ENCODE measurements at places on chromosomes 12 and 14.

DNA sequence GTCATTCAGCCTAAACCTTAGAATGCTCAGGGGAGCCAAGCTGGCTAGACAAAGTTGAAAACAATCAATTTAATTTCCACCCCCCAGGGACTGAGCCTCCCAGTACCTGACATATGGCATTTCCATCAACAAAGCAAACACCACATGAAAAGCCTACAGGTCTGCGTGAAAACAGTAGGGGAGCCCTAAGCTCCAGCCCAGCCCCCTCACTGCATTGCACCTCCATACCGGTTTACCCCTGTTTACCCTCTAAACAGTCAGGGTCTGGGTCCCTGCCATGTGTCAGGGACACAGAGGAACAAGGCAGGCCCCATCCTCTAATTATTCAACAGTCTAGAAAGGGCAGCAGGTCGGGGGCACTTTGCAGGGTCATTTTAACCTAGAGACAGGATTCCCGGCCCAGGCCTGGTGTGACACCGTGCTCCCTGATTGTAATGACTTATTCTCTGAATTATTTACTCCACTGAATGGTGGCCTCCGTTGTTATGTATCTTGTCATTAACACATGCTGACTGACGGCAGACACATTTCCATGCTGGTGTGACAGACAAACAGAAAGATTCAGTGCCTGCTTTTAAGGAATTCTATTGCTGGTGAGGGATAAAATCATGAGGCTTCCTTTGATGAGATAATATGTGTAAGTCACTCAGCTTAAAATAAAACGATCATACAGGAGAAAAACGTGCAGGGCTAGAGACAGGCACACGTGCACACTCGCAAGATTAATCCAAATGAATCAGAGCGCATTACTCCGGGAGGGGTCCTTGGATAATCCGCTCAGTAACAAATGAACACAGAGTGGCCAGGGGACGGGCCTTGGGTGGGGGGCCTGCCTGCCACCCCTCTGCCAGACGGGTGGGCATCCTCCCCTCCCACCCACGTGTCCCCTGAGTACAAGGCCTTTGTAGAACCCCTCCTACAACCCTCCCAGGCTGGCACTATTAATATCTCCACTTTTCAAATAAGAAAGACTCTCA is 23.2 kb downstream of the CCDC88C start:
- no peak for DNase-seq

GRCh38 chr12:105409279-105409678 is 78.8 kb downstream of the C12orf75 start:
- no peak for DNase-seq

GRCh38 chr12:111406474-111407376 is 1.0 kb downstream of the SH2B3 start:
- no peak for DNase-seq

- no peak for DNase-seq
Measured at GRCh38 chr12:132204063-132204792, 60.0 kb downstream of the NOC4L start.

- no peak for DNase-seq
Measured at GRCh38 chr12:30877105-30877875, 49.3 kb upstream of the TSPAN11 start.

DNA sequence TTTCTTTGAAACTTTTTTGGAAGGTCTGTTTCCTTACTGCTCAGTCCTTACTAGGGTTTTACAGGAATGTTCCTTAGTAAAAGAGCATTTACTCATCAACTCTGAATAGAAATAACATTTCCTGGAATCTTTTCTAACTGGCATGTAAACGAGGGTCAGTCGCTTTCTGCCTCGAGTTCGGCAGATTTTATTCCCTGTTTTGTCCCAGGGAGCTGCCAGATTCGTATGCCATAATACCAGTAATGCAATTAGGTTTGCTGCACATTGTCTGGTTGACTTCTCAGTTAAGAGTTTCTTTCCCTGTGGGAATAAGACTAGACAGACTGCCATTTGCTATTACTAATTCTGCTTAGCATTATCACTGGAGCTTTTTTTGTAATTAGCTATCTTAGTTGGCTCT is 91.9 kb downstream of the VRK1 start:
- DNase-seq = no peak

DNA sequence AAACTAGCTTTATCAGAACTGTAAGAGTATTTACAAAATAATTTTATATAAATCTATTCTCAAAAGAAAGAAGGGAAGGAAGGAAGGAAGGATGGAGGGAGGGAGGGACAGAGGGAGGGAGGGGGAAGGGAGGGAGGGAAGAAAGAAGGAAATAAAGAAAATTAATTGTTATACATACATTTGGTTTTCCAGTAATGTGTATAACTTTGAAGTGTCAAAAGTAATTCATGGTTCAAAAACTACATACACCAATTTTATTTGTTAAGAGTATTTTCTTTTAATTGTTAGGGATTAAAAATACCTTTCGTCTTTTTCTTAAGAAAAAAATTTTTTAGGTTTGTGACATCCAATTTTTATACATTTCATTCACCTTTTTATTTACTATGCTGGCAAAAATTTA is 17.5 kb upstream of the KCNC2 start:
- DNase-seq = no peak

DNA sequence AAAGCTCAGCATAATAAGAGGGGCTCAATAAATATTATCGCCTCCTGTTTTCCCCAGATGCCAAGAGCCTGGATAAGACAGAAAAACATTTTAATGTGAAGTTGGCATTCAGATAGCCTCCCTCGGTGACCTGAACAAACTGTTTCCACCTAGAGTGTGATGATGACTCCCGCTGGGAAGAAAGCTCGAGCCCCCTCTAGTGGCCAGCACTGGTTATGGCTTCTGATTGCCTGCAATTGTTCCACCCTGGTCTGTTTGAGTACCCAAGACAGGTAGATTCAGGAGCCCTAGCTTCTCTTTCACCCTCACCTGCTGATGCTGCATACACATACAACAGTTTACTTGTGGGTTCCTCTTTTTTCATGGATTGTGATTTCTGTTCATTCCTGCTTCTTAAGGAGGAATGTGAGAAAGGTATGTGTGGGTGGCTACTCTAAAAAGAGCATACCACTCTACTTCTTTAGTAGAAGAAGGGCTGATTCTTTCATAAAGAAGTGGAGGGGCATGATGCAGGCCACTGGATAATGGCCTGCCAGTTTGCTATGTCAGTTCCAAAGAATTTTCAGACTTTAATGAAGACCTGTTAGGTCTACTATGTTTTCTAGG is 6.4 kb downstream of the ERG28 start:
- peak; percentile 28 for DNase-seq

DNA sequence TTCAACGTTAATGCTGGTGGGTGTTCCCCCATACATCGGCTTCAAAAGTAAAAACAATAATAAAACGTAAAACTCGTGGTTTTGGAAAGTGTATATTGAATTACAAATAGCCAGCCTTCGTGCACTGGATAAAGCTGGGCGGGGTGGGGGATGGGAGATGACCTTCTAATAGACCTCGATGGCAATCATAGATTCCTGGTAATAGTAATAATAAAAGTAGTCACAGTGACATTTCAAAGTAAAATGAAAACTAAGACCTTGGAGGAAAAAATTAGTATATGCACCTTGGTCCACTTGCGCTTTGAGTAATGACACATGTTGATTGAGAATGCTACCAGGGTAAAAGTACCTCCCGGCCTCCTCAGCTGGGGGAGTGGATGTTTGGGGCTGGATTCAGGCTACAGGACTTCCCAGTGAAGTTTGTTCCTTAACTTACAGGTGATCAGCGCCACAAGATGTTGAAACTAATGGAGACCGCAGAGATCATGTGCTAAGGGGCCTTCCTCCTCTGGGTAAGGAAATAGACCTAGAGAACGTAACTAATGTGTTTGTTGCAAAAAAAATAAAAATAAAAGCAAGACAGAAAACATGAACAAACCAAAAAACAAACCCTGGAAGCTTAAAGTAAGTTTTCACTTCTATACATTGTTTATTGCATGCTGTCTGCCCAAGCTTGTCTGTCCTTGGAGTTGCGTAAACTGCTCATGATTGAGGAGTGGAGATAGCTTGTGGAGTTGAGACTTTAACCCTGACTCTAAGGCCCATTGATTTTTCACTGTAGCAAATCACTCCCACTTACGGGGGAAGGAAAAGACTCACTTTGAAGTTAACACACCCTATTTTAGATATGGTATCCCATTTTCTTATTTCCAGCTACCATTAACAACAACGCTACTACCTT is 907 bp upstream of the LRIG3 start:
- no peak for DNase-seq

GRCh38 chr14:26328791-26329190 is 269.0 kb downstream of the NOVA1 start:
- DNase-seq = no peak

GRCh38 chr12:94754653-94755052 is 104.3 kb upstream of the TMCC3 start:
- no peak for DNase-seq

GRCh38 chr14:63581491-63581890 is 38.3 kb upstream of the PPP2R5E start:
- DNase-seq = no peak

DNA sequence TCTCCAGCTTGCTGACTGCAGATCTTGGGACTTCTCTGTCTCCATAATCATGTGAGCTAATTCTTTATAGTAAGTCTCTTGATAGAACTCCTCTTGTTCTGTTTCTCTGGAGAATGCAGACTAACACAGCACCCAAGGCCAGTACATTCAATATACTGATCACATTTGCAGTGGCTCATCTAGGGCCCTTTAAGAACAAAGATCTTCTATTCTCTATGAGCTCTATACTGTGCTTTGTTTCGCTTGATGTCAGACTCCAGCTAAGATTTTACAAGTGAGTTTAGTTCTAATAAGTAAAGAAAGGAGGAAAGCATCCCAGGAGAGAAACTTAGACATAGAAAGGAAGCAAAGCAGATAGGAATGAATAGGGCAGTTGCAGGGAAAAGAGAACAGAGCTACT is 69.3 kb upstream of the TMPO start:
- no peak for DNase-seq

DNA sequence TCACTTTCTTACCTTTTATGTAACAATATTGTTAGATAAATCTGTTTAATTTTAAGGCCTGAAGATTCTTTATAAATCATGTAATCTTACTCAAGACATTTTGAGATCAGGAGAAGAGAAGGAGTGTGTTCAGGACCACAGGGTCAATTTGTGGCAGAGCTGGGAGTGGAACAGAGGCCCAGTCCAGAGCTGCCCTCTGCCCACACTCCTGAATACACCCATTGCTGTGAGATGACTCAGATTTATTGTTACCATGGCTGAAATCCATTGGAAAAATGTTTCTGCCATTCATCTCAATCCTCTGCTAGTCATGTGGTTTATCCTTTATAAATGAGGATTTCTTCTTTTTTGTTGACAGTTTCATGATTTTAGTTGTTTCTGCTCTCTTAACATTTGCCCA is 100.5 kb upstream of the STXBP6 start:
- no peak for DNase-seq

DNA sequence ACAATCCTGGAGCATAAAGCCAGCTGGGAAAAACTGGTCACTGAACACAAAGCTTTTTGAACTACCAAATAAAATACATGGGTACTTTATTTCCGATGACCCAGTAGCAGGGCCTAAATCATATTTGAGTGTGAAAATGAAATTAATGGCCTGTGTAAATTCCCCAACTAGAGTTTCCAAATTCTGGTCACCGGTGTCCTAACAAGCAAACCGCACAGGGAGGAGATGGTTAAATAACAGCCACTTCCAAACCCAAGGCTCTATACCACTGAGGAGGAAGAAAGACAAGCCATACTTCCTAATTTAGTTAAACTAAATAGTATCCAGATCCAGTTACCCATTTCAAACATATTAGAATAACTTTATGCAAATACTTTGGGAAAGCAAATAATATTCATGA is 40.1 kb upstream of the DUSP6 start:
- DNase-seq = no peak

DNA sequence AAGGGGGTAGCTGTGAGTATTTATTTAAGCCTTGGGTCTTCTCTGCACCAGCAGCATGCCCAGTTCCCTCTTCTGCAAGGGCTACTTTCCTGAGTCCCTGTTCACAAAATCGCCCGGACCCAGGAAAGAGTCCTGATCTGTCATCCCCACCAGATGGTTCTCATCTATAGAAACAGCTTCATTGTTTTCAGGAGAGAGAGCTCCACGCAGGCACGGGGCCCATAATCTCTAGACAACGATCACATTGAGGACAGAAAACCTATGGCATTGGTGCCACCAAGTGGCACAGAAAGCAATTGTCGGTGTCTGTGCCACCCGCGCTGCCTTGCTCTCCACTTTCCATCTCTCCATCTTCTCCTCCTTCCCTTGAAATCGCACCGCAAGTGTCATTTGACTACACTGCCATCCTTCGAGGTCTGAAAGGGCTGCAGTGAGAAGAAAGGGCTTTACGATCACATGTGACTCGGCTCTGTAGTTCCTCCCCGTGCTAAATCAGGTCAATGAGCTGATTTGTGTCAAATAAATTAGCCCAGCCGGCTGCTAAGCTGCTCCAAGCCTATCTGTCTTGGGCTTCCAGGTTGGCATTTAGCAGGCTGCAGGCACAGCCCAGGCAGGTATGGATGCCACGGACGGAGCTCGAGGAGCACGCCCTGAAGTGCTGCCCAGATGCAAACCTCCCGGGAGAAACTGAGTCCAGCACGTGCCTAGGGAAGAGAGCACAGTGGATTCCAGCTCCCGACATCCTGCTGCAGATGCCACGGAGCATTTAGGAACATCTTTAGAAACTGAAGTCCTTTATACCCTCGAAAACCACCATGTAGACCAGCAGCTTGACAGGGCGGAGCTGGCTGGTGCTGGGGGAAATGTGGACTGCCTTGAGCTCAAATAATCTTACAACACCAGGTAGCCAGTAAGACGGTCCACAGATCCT is 28.8 kb downstream of the SPRING1 start:
- DNase-seq = peak; percentile 54

DNA sequence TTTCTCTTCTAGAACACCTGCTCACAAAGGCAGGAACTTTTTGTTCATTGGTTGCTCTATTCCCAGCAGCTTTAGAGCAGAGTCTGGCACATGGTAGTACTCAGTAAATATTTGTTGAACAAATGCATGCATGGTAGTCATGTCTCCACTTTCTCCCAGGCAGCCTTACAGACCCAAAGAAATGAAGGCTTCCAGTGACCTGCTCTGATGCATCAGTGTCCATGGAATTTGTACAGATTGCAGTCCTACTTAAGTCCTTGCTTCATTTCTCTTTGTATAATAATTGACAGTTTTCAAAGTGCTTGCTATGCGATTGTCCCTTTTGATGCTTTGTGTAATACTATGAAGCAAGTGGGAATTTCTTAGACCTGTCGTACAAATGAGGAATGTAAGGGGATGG is 119.6 kb downstream of the DERA start:
- no peak for DNase-seq

DNA sequence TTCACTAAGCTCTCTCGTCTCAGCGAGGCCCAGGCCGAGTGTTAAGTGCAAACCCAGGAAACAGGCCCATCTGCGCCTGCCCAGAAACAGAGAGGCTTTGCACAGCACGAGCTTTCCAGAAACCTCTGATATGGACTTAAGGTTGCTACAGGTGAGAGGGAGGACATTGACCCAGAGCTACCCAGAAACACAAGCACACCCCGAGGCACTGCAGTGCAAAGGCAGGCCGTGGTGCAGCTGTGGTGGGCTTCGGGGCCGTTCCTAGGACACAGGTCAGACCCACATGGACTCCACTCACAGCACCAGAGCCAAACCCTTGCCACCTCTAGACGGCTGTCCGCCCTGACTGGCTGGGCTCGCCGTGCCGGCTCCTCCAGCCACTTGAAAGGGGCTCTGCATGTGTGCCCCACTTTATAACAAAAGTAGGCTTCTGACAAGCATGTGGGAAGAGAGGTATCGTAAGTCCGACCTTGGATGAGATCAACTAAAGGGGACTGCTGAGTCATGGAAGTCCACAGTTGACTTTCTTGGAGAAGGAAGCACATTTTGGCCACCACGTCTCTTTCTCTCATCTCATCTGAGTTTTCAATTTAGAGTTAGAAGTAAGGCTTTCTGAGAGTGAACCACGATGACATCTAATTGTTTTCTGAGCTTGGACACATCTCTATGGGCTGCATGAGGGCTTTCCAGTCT is 38.2 kb downstream of the CACNA2D4 start:
- no peak for DNase-seq

All from fibroblast of skin of left quadriceps (primary cell).